ENCODE measurements at places on chromosomes 16 and 17. TPM values are rescaled to one million over a fixed set of nuclear protein-coding genes. Genes with fewer than 3 reads are reported as not detected.

The PROCA1 gene
- 2.2 TPM for total RNA-seq

The QRICH2 gene
- total RNA-seq: 0.91 TPM

The CCL2 gene
- 65.2 TPM for total RNA-seq

The SLC16A6 gene
- total RNA-seq: 0.55 TPM

The TNFRSF17 gene
- not detected for total RNA-seq

All from A549 treated with CpdA at 1 μM for 4 hours (cell line).